Stromal cell of bone marrow (primary cell): ENCODE measurements at places on chromosomes 5 and 9.
A peak's percentile ranks its signal among the peaks of the same experiment; 100 is the strongest.

- peak; percentile 57 for DNase-seq
Measured at GRCh38 chr9:94697972-94698581, 28.4 kb upstream of the AOPEP start.

DNA sequence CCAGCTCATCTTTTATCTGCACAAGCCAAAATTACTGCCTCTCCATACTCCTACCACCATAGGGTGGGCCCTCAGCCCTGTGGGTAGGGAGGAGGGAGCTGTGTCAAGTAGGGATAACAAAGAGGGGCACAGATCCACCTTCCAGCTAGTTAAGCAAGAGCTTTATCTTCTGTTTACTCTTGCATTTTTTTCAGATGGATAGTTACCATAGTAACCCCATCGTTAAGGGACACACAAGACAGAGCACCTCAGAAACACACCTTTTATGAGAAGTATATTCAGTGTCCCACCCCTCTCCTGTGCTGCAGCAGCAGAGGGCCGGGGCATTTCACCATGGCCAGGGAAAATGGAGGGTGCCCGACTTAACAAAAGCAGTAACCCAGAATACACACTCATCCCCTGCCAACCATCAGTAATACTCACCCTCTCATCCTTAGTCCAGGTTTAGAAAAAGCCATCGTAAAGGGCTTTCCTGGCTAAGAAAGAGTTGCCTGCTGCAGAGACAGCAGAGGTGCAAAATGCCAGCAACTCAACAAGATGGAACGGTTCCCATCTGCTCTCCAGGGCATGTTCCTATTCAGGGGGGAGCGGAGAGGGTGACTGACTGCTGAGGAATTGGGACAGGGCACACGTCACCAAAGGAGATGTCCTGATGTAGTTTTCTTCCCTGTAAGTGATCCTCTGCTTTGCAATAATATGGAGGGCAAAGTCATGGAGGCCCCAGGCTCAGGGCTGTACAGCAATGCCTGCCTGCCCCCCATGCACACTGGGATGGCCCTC is 25.1 kb downstream of the MACROH2A1 start:
- no peak for DNase-seq

DNA sequence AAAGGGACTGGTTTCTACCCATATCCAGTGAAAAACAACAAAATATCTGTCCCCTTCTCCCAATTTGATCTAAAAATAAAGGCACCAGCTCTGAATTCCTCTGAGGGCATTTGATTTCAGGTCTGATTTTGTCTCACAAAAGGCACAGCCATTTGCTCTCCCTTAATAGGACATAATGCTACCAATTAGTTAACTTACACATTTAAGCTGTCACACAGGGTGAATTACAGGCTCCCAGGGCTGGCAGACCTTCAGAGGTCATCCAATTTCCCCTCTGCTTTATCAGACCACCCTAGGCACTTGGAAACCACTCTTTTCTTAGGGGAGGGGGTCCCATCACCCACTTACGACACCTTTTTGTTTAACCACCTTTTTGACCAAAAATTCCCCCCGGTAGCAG is 319.9 kb downstream of the SPOCK1 start:
- no peak for DNase-seq

DNA sequence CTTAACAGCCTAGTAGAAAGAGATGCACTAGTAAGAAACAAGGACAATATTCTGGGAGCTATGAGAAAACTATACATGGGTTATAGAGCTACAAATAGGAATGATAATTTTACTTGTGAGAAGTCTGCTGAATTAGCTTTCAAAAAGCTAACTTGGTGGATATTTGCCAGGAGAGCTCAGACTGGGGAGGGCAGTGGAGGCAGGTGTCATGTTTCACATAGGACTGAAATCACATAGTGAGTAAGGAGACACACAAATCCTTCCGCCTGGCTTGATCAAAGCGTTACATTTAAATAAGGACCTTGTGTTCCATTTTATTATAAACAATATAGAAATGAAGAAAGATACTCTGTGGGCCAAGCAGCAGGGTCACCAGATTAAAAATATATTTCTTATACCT is 235.0 kb downstream of the ISL1 start:
- no peak for DNase-seq

- DNase-seq, result no peak
Measured at GRCh38 chr5:23717486-23717885, 210.1 kb downstream of the PRDM9 start.
